NCI-H2029 treated with DMSO at 0.1 percent for 48 hours (cell line): ENCODE measurements at places on chromosomes 5 and 9.

DNA sequence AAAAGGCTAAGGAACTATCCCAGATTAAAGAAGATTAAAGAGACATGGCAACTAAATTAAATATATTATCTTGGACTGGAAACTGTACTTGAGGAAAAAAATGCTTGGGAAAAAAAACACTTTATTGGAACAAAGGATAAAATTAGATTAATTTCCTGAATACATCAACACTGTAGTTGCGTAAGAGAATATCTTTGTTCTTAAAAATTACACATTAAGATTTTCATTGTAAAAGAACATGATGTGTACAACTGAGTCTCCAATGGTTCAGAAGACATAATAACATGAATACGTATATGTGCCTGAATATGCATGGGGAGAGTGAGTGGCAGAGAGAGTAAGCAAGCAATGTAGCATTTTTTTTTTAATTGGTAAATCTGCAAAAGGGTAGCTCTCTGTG is 2.8 kb downstream of the AP3B1 start:
- no peak for DNase-seq

DNA sequence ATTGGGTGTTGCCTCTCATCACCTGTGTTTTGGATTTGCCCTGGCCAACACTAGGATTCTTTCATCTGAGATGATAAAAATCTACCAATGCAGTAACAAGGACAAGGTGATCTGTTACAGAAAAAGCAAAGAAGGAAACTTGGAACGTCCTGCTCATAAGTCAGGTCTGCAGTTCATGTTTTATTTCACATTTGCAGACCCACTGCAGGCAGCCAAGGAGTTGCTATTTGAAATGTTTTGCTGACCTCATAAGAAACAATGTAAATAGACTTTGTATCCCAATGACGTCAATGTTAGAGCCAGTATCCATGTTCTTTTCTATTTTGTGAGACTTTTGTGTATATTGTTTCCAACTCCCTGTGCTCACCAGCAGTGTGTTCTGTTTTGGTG is 312.9 kb downstream of the DEPDC1B start:
- no peak for DNase-seq

DNA sequence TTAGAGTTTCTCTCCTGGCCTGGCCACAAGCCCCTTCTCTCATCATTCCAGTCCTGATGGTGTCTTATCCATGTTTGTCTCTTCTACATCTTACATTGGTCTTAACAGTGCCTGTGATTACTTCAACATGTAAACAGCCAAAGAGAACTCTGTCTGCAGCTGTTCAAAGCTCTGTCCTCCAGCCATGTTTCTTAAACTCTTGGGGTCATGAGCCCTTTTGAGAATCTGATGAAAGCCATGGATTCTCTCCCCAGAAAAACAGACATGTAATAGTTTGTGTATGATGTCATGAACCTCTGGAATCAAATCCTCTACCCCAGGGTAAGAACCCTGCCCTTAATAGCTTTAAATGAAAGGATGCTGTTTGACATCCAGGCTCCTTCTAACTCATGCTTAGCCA is 30.1 kb downstream of the MAMDC2 start:
- DNase-seq = no peak

DNA sequence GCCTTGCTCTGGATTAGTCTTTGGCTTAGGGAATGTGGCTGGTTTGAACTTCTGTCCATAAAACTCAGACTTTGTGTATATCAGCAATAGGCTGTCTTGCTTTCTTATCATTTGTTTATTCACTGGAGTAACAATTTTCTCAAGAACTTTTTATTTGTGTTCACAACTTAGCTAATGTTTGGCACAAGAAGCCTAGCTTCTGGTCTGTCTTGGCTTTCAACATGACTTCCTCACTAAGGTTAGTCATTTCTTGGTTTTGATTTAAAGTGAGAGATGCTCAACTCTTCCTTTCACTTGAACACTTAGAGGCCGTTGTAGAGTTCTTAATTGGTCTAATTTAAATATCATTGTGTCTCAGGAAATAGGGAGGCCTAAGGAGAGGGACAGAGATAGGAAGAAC is 4.9 kb downstream of the FBXO38 start:
- DNase-seq = no peak

DNA sequence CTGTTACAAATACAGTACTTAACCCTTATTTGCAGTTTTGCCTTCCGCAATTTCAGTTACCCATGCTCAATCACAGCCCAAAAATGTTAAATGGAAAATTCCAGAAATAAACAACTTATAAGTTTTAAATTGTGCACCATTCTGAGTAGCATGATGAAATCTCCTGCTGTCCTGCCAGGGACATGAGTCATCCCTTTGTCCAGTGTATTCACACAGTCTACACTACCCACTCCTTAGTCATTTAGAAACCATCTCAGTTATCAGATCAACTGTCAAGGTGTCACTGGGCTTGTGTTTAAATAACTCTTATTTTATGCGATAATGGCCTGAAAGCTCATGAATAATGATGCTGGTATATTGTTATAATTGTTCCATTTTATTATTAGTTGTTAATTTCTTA is 95.8 kb downstream of the PLCXD3 start:
- DNase-seq = no peak

DNA sequence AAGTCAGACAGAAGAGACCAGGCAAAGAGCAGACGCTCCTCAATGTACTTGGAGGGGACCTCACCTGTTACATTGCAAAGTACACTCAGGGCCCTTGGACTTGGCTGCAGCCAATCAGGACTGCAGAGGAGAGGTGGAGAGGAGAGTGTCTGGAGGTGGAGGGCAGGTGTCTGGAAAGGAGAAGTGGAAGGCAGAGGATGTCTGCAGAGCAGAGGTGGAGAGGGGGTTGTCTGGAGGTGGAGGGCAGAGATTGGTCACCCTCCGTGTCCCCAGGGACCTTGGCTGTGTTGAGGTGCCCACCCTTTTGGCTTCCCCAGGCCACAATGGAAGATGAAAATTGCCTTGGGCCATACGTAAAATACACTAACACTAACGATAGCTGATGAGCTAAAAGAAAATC is 241.3 kb upstream of the IRX2 start:
- no peak for DNase-seq

GRCh38 chr9:93575796-93576257 is 557 bp upstream of the PHF2 start:
- no peak for DNase-seq

DNA sequence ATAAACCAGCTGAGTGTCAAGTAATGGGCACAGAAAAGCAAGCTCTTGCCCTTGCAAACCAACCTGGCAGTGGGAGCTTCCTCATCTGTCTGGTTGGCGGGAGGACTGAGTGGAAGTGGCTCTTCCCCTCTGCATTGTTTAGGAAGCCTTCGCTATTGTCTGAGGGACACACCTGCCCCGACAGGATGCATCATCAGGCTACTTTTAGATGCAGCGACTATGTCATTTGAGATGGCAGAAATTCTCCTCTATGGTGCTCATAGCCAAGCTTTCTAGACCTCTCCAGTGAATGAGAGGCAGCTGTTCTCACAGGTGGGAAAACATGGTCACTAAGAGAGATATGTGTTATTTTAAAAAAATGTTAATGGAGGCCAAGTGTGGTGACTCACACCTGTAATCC is 104.0 kb downstream of the DOCK8 start:
- peak; percentile 51 for DNase-seq
